ENCODE measurements at places on chromosomes 5 and 9. TPM values are rescaled to one million over a fixed set of nuclear protein-coding genes. Genes with fewer than 3 reads are reported as not detected.

NMUR2 gene
- not detected for total RNA-seq

IFNB1 gene
- 1.6 TPM for total RNA-seq

- no peak overlapping the region for H3K4me3 ChIP-seq
- H3K36me3 ChIP-seq, result peaks cover 2% of the 10 kb centered on the region
- no peak overlapping the region for H3K27ac ChIP-seq
- no peak for DNase-seq
- H3K27me3 ChIP-seq, result peaks cover 22% of the 10 kb centered on the region
Observed at GRCh38 chr5:137507150-137507549, 8.0 kb upstream of the SPOCK1 start.

GRCh38 chr9:34665067-34665380, 2.6 kb upstream of the CCL27 start:
- peak overlapping the region; percentile 92 for H3K4me3 ChIP-seq
- no peak for DNase-seq
- H3K36me3 ChIP-seq, result peaks cover 5% of the 10 kb centered on the region
- H3K4me1 ChIP-seq, result peaks cover 37% of the 10 kb centered on the region
- H3K27ac ChIP-seq, result peak overlapping the region; percentile 74

- no peaks in the 10 kb centered on the region for H3K36me3 ChIP-seq
- no peaks in the 10 kb centered on the region for H3K27me3 ChIP-seq
- no peaks in the 10 kb centered on the region for H3K4me1 ChIP-seq
- no peak overlapping the region for H3K27ac ChIP-seq
Observed at GRCh38 chr5:1965925-1966324, 83.2 kb upstream of the IRX4 start.

DNA sequence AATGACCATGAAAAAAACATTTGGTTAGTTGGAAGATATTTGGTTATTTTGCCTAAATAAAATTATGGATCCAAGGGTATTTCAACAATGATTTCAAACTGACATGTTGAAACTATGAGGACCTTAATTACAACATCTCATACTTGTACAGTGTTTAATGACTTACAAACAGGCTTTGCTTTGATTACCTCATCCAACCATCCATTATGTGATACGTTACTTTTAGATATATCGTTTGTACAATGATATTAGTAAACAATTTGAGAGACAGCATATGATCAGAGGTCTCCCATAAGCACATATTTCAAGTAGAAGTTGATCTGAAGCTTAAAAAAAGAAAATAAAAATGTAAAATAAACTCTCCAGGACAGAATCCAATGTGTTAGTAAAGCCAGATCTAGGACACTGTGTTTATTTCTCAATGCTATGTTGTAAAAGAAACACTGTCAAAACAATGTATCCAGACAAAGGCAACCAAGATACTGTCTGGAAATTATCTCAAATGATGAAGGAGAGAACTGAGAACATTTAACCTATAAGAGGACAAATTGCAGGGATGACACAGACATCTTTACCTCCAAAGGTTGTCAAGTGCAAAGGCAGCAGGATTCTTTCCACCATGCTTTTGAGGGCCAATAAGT, 116.0 kb upstream of the TARS1 start:
- no peak for DNase-seq
- H3K27me3 ChIP-seq, result no peaks in the 10 kb centered on the region
- H3K4me3 ChIP-seq, result no peak overlapping the region

- H3K36me3 ChIP-seq, result no peaks in the 10 kb centered on the region
- H3K27ac ChIP-seq, result no peak overlapping the region
- no peaks in the 10 kb centered on the region for H3K4me1 ChIP-seq
Observed at GRCh38 chr9:120609636-120610035, 29.7 kb upstream of the CDK5RAP2 start.

All from activated T-cell treated with anti-CD3 and anti-CD28 coated beads, Interleukin-2, amount 50 U/mL, for 72 hours (primary cell).